ENCODE measurements at places on chromosomes 12 and 14. TPM values are rescaled to one million over a fixed set of nuclear protein-coding genes. Genes with fewer than 3 reads are reported as not detected.

DNA sequence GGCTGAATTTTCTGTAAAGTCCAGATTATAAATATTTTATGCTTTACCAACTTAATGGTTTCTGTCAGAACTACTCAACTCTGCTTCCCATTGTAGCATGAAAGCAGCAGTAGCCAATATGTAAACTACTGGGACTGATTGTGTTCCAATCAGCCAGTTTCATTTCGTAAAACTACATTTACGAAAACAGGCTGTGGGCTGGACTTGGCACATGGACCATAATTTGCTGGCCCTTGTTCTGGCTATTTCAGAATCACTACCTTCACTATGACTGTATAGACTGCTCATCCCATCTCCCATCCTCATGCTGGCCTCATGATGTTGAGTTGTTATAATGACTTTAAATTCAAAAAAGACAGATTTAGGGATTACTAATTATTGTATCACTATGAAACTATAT lies 38.7 kb downstream of the FAR2 start:
- no peak for DNase-seq

- DNase-seq = no peak
These were observed 75.0 kb upstream of the FZD10 start for GRCh38 chr12:130087222-130087621.

- DNase-seq = no peak
These were observed 259.1 kb downstream of the PCNX1 start for GRCh38 chr14:71166180-71166837.

- DNase-seq = no peak
These were observed at the start of gene PKP2 for GRCh38 chr12:32896432-32897280. Gene PKP2, minus strand, starts transcription at chr12:32896777. Its CDS starts 46 bp downstream, at chr12:32896731.

DNA sequence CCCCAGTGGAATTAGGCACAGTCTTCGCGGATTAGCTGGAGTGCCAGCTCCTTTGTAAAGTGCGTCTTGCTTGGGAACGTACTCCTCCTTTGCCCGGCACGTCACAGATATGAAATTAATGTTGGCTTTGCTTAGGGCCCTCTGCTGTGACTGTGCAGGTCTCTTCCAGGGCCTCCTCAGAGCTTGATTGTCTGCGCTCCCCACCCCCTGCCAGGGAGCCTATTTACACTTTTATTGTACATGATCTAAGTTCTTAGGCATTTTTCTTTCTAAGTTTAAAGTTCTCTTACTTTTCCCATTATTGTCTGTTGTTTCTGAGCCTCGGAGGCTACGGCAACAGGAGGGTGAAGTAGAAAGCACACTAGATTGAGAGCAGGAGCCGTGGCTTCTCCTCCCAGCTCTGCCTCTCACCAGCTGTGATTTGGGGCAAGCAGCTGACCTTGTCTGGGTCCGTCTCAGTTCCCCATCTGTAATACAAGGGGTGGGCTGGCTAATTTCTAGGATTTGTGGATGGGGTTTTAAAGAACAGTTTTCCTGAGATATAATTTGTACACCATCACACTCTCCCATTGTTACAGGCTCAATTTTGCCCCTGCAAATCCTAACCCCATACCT lies 81.8 kb downstream of the TSPAN9 start:
- no peak for DNase-seq

- no peak for DNase-seq
These were observed 465.0 kb upstream of the SOX5 start for GRCh38 chr12:24414480-24414879.

DNA sequence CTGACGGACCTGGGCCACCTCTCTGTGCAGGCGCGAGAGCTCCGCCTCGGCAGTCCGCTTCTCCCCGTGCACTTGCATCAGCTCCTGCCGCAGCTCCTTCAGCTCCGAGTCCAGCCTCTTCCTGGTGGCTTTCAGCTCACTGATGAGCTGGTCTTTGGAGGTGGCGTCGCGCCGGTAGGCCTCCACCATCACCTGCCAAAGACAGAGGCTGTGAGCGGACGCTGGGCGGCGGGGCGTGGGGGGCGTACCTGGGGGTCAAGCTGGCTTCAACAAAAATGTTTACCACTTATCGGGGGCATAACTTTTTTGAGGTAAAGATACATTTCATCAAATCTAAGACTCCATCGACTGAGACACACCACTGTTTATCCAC lies 27.5 kb upstream of the ANKLE2 start:
- DNase-seq = no peak

DNA sequence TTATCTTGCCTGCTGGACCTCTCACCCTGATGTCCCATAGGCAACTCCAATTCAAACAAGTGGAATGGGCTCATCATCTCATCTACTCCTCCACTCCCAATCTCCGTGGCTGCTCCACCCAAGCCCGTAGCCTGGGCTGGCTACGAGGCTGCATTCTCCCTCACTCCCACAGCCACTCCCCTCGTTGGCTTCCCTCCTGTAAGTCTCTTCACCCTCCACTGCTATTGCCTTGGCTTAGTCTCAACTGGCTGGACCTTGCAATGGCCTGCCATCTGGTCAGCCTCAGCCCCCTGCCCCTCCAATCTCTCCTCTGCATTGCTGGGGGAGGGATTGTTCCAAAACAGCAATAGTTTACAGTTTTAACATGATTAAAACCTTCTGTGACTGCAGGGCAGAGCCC lies 44.4 kb upstream of the PELI2 start:
- DNase-seq = no peak

DNA sequence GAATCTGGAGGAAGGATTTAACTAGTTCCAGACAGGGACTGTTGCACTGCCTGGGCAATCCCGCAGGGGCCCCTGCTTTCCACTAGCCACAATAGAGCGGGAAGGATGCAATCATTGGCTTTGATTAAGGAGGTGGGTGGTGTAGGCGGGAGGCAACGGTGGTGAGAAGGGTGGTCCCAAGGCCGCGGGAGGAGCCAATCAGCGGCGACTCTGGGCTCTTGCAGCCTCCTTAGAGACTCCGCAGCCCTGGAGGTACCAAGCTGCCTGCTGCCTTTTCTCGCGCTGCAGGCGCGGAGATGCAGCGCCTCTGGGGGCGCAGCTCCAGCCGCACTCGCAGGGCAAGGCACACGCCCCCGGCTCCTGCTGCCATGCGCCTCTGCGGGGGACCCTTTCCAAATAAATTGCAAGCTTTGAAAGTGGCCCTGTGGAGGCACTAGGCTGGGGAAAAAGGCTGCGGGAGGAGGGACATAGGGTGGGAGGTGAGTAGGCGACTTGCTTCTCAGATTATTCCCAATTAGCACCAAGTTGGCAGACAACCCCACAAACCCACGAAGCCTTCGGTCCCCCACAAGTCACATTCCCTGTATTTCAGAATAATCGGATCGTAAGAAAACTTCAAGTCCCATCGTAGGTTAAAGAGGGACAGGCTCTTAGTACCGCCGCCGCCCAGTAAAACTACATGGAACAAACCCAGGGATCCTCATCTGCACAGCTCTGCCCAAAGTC lies 858 bp upstream of the KCNA1 start:
- no peak for DNase-seq

- DNase-seq = no peak
These were observed 88.3 kb downstream of the IRF2BPL start for GRCh38 chr14:76940021-76940760.

DNA sequence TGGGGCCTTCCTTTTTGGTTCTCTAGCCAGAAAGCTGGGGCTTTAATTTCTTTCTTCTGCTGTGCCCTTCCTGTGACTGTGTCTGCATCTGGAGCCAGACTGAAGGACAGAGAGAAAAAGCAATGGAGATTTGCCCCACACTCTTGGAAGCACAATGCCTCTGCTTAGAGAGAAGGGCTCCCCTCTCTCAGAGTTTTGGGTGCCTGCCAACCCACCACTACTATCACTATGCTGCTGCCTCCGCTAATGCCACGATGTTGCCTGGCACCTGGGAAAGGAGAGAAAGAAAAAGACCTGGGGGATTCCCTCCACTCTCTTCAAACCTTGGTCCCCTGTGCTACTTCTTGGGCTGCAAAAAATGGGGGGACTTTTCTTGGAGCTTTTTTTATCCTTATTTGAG lies 52.6 kb downstream of the TMEM260 start:
- DNase-seq = no peak

DNA sequence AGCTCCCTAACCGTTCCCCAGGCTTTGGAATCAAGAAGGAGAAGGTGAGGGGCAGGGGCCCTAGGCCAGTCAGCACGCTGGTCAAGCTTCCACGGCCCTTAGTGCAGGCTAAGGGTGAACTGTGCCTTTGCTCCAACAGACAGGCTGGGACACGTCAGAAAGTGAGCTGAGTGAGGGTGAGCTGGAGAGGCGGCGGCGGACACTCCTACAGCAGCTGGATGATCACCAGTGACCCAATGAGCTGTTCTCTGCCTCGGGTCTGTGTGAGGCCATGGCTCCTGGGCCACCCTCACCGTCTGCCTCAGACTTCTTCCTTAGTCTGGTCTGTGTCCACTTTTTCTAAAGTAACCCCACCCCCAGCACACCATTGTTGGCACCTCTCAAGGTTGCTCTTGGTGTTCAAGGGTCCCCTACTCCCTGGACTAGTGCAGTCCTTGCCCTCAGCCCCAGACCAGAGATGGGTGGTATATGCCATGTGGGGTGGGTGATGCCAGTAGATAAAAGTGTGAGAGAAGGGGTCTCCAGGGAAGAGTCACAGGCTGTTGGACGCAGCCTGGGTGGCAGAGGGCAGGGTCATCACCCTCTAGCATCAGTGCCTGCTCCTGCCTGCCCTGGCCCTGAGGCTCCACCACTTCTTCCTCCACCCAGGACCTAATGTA lies 20.7 kb downstream of the PRPF40B start:
- peak; percentile 55 for DNase-seq

The RNU4-1 gene
- 2,161 TPM for total RNA-seq

The LRCOL1 gene
- not detected for total RNA-seq

The MUCL1 gene
- total RNA-seq = 5.9 TPM

All from natural killer cell treated with Interleukin-12 subunit alpha and Interleukin-12 subunit beta and Interleukin-15 and Interleukin-18, amount 100 ng/mL, for 72 hours (primary cell).